NCI-H1930 (cell line): ENCODE measurements at places on chromosomes 13 and 19.
A peak's percentile ranks its signal among the peaks of the same experiment; 100 is the strongest.

- no peak for DNase-seq
Measured at GRCh38 chr13:87107651-87108050, 563.5 kb upstream of the SLITRK5 start.

DNA sequence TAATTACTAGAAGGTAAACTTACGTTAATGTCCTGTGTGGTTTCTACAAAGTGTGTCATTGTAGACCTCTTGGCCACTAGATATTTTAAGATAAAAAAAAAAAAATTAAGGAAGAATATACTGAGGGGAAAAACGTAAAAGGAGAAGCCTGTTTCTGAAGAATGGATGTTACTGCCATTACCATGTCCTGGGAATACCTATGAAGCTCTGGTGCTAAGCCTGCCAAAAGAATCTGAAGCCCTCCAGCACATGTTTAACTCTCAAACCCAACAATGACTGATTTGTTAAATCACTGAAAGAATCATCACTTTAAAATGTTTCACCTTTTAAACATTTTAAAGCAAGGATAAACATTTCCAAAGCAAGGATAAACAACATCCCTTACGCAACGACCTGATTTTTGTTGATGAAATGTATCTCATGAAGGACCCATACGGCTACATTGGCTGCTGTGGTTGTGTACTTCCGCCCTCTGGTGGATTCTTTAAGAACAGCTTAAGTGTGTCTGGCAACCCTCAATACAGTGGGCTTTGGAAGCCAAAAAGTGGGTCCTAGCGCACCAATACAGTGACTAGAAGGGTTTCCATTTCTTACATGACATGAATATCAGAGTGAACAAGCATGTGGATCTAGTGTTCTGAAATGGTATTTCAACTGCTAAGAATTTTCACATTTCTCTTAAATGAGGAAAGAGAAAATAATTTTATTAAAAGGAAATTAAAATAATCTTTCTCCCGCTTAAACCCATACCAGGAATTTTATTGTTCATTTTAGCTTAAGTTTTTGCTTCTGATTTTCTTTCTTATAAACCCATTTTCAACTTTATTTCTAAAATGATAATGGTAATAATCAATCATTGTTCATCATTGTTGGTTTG lies 74.5 kb upstream of the RAP2A start:
- DNase-seq: peak; percentile 73

DNA sequence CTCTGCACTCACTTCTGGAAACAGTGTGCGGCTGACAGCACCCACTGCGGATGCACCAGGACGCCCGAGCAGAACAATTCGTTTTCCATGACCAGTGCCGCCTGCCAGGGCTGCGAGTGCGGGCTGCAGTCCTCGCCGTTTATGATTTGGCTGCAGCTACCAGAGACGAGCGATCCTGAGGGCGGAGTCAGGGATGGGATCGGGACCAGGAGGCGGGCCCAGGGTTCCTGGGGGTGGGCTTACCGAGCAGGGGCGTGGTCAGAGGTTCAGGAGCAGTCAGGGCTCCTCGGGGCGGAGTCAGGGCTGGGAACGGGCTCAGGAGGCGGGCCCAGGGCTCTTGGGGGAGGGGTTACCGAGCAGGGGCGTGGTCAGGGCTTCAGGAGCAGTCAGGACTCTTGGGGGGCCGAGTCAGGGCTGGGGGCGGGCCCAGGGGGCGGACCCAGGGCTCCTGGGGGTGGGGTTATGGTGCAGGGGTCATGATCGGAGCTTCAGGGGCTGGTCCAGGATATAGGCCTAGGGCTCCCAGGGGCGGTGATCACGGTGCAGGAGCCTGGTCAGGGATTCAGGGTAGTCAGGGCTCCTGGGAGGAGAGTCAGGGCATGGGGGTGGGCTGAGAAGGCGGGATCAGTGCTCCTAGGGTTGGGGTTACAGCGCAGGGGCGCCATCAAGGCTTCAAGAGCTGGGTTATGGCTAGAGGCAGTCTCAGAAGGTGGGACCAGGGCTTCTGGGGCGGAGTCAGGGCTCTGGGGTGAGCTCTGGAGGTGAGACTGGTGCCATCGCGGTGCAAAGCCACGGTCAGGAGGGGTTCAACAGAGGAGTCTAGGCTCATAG lies 1.7 kb downstream of the KLK4 start:
- peak; percentile 54 for DNase-seq

GRCh38 chr19:11123114-11123513 lies 32.5 kb downstream of the SPC24 start:
- DNase-seq: no peak

DNA sequence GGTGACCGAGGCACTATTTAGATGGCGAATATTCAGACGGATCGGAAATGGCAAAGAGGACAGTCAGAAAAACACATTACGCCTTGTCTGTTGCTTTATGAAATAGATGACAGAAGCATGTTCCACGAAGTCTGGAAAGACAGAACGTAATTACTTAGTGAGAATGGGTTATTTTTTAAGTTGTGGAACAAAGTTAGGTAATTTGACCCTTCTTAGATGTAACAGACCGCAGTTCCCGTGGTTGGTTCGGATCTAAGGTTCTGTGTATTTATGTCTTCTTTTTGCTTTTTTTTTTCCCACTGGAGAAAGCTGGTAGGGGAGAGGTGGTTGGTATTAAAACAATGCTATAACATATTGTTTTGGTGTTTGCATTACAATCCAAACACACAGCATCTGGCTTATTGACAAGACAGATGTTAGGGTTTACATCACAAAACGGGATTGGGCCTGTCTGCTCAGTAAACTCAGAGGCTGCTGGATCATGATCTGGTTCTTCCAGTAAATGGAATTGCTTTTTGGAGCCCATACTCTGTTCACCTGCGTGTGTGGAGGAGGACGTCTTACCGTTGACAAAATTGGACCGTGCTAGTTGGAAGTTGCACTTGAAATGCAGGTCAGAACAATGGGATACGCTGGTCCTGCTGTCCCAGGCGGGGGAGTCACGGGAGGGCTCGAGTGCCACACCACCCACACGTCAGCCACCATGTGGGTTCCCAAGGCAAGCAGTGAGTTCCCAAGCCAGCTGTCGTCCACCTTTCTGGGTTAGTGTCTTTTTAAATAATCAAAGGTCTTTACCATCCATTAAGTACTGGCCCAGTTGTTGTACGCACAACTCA lies 13.8 kb downstream of the ATP11A start:
- no peak for DNase-seq

GRCh38 chr19:23075031-23075733 lies 41.6 kb upstream of the ZNF730 start:
- peak; percentile 59 for DNase-seq

- DNase-seq: no peak
Measured at GRCh38 chr19:47324502-47324901, 7.5 kb upstream of the C5AR2 start.

GRCh38 chr19:37941782-37942515 lies 34.9 kb downstream of the SIPA1L3 start:
- no peak for DNase-seq

GRCh38 chr19:44876930-44877535 lies 14.0 kb upstream of the TOMM40 start:
- no peak for DNase-seq

GRCh38 chr19:12792853-12793289 lies 1.6 kb downstream of the JUNB start:
- no peak for DNase-seq

DNA sequence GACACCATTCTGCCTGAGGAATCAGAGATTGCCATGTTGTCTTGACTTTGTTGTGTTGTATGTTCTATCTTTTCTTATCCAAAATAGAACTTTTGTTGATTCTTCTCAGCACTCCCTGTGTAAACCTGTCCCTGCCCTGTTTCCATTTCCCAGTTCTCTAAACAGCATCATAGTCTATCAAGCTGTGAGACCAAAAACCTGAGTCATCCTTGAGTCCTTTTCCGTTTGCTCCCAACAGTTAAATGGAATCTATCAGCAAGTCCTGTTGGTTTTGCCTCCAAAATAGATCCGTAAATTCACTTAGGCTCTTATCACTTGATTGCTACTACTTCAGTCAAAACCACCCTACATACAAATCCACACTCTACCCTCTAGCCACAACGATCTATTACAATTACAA lies 667.1 kb downstream of the PCDH9 start:
- DNase-seq: no peak

DNA sequence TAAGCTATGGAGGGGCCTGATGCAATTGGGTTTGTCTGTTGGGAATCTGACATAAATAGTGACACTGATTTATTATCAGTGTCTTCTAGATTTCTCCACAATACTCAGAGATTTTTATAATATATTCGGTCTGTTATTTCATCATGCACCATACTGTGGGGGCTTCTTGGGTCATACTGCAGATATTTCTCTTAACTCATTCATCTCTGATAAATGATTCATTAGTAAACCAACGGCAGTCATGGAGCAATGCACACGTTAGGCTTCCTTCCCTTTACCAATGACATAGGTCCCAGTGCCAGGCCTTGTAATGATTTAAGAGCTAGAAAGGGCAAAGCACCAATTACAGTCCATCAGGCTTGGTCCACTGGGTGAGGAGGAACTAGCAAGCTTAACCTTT lies 53.6 kb downstream of the FAM216B start:
- no peak for DNase-seq
